Suppressor macrophage treated with lipopolysaccharide for 4 hours (primary cell): ENCODE measurements at places on chromosomes 3 and 15.

DNA sequence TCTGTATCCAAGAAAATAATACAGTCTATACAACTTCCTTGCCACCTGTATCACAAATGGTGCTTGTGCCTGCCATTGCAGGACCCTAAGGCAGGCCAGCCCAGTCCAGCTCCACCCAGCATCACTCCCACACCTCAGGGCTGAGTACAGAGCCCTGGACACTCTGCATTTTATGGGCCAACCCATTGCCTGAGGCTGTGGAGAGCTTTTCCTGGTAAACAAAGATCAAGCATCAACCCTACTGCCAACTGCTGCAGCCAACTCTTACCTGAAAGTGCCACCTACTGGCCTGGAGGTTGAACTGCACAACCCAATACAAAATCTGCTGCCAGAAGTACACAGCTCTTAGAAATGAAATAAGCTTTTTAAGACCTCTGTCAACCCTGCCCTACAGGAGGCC is 1082.2 kb downstream of the NAALADL2 start:
- peak; percentile 0 for DNase-seq

DNA sequence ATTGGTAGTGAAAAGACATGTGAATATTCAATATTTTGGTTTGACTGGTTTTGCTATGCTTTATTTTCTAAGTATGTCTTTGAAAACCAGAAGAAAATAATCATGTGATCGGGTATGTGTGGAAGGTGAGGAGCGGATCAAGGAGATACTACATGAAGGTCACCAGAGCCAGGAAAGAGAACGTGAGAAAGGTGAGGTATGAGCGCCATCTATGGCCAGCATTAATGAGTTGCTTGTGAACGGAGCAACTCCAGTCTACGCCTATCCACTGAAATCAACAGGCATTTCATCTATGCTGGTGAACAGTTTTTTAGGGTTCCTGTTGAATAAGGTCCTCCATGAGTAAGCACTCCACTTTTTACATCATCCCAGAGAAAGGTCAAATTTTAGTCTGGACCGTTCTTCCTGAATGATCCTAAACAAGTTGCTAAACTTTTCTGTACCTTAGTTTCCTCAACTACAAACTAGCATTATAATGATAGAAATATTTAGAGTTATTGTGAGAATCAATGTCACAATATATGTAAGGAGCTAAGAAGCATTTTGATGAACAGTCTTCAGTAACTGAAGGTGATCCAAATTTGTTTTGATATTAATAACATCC is 1435.2 kb upstream of the CADM2 start:
- DNase-seq, result peak; percentile 27

GRCh38 chr3:196193736-196194541 is 17.3 kb downstream of the ZDHHC19 start:
- peak; percentile 93 for DNase-seq

GRCh38 chr3:42960282-42960681 is 18.8 kb upstream of the GASK1A start:
- DNase-seq, result no peak

DNA sequence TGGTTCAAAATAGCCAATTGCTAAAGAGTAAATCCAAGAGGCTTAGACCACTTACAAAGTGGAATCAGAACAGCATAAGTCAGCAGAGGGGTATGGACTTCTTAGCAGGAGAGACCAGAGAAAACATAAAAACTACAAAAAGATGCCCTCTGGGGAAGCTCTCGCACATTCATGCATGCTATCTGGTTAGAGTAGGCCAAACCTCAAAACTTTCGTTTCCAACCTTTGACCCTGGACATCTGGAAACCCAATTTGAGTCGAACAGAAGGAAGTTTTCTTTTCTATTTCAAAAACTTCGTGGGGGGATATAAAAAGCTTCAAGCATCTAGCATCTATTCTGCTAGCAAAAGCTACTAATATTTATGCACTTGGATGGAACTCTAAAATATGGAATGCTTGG is 523.9 kb upstream of the AGTR1 start:
- DNase-seq, result no peak

DNA sequence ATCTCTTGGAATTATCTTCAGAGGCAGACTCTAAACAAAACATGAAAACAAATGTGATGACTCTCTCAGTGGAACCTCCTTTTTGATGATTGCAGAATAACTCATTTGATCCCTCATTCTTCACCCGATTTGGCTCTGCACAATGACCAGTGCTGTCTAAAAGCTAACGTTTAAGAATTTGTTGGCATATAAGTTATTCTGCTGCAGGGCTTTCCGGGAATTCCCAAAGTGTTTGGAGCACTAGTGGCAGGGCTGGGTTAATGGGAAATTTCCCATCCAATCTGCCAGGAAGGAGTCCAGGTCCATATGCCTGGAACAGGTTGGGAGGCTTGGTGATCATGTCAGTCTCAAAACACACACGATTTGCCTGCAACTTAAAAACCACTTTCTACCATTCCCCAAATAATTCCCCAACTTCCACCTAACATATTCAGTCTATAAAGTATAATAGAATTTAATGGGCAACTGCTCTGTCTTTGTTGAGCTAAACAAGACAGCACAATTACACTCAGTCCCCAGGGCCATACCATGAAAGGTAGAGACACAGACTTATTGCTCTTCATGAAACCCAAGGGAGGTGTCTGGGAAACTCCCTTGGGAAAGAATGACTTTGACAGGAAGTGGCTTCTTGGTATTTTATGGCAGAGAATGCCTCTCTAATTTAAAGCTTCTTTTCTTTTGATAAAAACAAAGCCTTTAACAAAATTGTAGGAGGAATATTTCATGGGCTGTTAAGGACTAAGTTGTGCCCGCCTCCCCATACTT is 38.0 kb downstream of the ARRDC4 start:
- no peak for DNase-seq

DNA sequence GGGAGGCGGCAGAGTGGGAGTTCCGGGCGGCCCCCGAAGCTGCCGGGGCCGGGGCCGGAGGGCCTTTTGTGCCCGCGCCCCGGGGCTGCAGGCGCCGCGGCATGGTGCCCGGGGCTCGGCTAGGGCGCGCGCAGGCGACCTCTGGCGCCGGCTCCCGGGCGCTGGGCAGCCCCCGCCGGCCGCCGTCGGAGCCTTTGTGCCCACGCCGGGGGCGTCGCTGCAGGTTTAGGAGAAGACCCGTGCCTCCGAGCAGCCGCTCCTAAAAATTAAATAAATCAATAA is 299 bp downstream of the PAQR9 start:
- DNase-seq, result no peak

- peak; percentile 59 for DNase-seq
Measured at GRCh38 chr15:76337059-76337695, 604 bp downstream of the ISL2 start.

DNA sequence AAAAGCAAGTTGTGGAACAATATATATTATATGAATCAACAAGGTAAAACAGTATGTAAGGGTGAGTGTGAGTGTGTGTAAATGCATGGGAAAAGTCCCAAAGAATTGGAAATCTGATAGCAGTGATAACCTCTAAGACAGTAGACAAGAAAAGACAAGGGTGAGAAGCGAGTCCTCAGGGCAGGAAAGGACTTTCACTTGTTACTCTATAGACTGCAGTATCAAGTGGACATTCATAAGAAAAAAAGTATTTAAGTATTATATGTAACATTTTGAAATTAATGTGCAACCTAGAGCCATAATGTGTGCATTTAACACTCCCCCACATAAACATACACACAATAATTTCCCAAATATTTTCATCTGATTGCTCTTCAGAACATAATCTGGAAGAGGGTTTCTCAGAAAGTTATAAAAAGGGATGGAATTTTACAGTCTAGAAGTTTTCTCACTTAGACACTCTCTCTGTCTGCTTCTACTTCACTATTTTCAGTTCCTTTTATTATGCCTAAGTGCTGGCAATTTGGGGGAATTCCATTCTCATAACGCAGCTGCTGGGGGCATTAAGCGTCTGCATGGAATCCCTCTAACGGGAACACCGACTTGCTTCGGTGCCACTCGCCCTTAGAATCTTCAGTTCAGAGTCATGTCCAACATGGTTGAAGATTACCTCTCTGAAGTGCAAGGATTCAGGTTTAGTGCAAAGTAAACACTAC is 50.0 kb upstream of the CDIN1 start:
- no peak for DNase-seq

DNA sequence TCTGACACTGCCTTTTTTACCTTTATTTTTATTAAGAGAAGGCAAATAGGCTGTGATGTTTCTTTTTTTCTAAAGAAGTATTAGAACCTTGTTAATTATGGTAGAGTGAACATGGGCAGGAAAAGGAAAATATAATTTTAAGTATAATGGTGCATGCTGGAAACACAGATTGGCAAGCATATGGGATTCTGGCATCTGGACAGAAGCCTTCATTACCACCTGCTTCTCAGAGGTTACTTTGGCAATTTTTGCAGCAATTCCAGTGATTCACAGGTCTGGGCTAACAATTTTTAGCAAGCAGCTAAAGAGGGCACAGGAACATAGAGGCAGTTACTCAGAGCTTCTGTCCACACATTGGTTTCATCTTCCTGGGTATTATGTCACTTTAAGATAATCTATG is 258.3 kb downstream of the DIPK2A start:
- DNase-seq, result no peak

GRCh38 chr3:152497457-152497856 is 228.7 kb downstream of the MBNL1 start:
- DNase-seq, result peak; percentile 93

DNA sequence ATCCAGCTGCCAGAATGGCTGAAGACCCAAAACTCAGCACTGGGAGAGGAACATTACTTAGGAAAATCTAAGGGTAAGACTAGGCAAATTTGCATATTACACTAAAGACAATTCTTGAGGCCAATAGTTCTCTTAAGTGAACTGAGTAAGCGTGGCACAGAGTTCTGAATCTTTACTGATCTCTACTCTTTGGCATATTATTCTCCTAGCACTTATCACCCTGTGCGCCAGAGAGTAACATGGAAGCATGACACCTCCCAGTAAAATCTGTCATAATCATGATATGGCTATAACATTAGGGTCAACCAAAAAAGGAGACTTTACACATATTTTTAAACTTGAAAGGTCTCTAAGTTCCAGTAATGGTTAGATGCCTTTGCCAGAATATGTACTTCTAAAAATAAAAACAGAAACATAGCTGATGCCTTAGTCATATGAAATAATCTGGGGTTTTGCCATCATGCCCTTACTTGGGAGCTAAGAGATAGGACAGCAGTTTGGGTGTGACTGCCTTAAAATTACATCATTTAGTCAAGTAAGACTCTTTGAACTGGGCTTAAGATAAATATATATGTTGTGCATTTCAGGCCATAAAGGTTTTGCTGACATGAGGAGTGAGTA is 290.5 kb downstream of the PLCL2 start:
- DNase-seq, result no peak

- peak; percentile 48 for DNase-seq
Measured at GRCh38 chr3:196192524-196193051, 18.6 kb downstream of the ZDHHC19 start.

- no peak for DNase-seq
Measured at GRCh38 chr3:127391436-127392155, 103.8 kb upstream of the PRR20G start.

DNA sequence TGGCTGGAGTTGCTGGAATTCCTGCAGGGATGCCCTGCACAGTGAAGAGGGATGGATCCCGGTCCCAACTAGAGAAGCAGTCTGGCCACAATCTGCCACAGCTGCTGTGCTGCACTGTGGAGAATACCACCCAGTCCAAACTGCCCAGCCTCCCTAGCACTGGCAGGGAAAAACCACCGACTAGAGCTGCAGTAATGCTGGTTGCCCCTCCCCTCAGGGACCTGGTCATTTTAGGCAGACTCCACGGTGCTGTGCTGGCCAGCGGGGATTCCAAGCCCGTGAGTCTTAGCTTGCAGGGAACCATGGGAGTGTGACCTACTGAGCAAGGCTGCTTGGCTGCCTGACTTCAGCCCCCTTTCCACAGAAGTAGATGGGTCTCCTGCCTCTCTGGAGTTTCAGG is 478.0 kb upstream of the ATP11B start:
- DNase-seq, result no peak

DNA sequence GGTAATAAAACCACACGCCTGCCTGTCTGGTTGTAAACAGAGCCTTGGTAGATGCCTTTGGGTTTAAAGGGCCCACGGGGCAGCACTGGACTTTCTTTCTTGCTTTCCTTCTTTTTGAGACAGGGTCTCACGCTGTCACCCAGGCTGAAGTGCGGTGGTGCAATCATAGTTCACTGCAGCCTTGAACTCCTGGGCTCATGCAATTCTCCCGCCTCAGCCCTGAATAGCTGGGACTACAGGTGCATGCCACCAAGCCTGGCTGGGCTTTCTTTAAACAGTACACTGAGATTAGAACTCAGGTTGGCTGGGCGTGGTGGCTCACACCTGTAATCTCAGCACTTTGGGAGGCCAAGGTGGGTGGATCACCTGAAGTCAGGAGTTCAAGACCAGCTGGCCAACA is 42.2 kb downstream of the POC1A start:
- no peak for DNase-seq

DNA sequence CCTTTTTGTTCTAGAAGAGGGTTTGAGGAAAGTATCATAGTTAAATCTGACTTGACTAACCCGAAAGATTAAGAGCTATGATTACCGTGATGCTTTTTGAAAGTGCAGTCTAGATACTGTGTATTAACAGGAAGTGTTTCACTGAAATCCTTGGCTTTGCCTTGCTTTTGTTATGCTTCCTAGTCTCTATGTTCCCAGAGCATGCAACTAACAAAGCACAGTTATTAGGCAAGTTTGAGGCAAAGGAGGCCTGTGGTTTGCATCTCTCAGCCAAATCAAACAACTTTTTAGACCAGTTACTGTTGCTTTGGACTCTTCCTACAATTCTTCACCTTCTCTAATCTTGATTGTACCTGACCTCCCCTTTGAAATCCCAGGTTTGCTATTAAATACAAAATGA is 3.9 kb downstream of the LXN start:
- no peak for DNase-seq

DNA sequence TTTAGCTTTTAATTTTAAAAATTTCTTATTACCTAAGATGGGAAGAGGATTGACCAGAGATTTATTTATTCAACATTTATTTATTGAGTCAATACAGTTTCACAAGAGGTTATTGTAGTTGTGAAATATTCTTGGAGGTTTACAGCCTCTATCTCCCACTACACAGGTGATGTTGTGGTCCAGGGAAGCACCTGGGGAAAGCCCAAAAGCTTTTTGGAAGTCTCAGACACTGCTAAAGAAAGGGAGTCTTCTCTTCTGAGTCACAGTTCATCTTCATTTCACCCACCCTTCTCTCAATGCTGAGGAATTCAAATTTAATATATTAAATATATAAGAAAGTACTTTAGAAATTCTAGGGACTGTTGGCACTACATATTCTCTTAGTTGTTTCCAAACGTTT is 41.8 kb downstream of the SERPINI1 start:
- DNase-seq, result no peak

- no peak for DNase-seq
Measured at GRCh38 chr15:23851921-23852320, 164.8 kb upstream of the NDN start.

DNA sequence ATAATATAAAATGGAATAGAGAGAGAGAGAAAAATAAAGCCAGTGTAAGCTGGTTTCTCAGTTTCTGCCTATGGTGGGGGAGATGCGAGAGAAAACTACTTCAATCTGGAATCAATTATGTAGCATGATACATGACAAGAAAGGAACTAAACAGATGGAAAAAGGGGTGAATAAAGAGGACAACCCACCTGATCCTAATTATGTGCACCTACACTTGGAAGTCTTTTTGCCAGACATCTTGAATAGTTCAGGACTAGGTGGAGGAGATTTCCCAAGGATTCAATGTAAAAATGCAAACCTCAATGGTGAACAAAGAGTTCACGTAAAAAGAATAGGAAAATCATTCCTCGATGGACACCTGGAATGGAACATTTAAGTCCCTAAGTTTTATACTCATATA is 524.4 kb upstream of the RGMA start:
- DNase-seq, result no peak

- no peak for DNase-seq
Measured at GRCh38 chr3:140244893-140245292, 309.9 kb downstream of the CLSTN2 start.
